ENCODE measurements at places on chromosomes 16 and 17.

DNA sequence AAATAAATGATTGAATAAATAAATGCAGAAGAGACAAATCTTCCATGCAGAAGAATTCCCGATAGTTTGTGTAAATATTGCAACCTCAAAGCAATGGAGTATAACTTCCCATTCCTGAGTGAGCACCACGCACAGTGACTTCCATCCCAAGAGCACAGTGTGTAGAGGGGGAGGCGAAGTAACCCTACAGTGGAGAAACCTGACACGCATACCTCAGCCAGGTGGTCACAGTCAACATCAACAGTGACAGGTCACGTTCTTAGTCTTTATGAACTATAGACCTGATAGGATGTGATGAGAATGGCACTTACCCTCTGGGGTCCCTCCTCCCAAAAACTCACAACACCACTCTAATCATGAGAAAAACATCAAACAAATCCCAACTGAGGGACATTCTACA lies 111.6 kb downstream of the DYNLRB2 start:
- DNase-seq = no peak

- DNase-seq = no peak
Measured at GRCh38 chr16:1746693-1747195, 24.6 kb downstream of the NME3 start.

- no peak for DNase-seq
Measured at GRCh38 chr16:77191259-77191969, 424 bp downstream of the MON1B start.

DNA sequence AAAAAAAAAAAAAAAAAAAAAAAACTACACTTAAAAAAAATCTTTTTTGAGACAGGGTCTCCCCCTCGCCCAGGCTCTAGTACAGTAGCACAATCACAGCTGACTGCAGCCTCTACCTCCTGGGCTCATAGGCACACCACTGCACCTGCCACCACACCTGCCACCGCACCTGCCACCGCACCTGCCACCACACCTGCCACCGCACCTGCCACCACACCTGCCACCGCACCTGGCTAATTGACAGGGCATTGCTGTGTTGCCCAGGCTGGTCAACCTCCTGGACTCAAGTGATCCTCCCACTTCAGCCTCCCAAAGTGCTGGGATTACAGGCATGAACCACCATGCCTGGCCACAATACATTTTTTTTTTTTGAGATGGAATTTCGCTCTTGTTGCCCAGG lies 17.6 kb upstream of the WDR45B start:
- DNase-seq = no peak

- no peak for DNase-seq
Measured at GRCh38 chr16:4303973-4304372, 11.9 kb upstream of the GLIS2 start.

- DNase-seq = no peak
Measured at GRCh38 chr16:62100651-62101050, 64.4 kb upstream of the CDH8 start.

GRCh38 chr17:48526608-48527546 lies 3.9 kb downstream of the HOXB1 start:
- no peak for DNase-seq

DNA sequence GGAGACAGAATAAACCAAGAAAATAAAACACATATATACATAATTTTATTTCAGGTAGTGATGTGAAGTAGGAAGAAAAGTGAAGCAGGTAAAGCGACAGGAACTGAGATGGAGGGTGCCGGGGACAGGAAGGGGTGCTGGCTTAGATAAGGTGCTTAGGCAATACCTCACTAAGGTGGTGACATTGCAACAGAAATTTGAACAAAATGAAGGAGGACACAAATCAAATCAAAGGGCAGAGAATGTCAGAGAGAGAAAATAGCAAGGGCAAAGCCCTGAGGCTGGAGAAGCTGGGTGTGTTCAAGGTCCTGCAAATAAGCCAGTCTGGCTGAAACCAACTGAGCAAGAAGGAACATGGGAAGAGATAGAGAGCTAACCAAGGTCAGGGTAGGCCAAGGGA lies 5.0 kb upstream of the CDYL2 start:
- DNase-seq = no peak

DNA sequence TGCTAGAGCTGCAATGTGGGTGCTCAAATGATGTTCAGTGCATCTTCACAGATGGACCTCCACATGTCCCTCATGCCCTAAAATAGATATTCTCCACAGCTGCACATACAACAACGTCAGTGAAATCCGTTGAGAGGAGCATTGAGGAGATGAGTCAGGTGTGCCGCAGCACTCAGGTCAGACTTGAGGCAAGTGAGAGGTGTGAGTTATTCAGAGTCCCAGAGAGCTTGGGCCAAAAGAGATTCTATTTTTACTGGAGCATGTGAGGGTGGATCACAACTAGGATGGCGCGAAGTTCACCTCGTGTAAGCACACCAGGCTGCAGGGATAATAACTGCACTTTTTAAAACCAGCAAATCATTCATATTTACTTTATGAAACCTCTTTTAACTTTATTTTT lies 645.3 kb downstream of the MAF start:
- no peak for DNase-seq

DNA sequence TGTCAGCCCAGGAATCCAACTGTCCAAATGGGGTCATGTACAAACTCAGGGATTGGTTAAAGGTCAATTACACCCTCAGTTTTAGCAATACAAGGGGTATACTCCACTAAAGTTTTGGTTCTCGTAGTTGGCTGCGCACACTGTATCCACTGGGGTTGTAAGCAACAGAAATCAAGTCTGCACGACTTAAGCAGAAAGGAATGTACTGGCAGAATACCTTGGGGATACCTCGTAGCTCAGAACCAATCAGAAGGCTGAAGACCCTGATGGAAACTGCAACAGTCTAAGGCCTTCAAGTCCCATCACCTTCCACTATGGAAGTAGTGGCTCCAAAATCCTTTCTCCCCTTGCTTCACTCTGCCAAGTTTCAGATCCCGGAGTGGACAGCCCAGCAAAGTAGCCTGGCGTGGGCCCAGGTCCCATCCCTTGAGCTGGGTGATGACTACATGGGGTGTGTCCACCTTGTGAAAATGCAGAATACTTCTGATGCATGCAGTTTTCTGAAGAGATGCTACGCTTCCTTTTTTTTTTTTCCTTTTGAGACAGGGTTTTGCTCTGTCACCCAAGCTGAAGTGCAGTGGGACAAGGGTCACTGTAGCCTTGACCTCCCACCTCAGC lies 21.1 kb upstream of the RPH3AL start:
- DNase-seq = no peak

DNA sequence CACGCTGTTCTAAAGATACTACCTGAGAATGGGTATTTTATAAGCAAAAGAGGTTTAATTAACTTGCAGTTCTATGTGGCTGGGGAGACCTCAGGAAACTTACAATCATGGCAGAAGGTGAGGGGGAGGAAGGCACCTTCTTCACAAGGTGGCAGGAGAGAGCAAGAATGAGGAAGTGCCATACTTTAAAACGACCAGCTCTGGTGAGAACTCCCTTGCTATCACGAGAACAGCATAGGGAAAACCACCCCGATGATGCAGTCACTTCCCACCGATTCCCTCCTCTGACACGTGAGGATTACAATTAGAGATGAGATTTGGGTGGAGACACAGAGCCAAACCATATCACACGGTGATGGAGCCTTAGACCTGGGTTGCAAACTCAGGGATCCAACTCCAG lies 317.5 kb upstream of the EEF2KMT start:
- no peak for DNase-seq

GRCh38 chr16:56013962-56014552 lies 138.9 kb upstream of the CES5A start:
- no peak for DNase-seq

- no peak for DNase-seq
Measured at GRCh38 chr17:9256751-9257629, 235.7 kb downstream of the NTN1 start.

- DNase-seq = no peak
Measured at GRCh38 chr16:89370601-89371000, 119.8 kb downstream of the ANKRD11 start.

- no peak for DNase-seq
Measured at GRCh38 chr17:2393954-2394749, 6.7 kb downstream of the MNT start.

DNA sequence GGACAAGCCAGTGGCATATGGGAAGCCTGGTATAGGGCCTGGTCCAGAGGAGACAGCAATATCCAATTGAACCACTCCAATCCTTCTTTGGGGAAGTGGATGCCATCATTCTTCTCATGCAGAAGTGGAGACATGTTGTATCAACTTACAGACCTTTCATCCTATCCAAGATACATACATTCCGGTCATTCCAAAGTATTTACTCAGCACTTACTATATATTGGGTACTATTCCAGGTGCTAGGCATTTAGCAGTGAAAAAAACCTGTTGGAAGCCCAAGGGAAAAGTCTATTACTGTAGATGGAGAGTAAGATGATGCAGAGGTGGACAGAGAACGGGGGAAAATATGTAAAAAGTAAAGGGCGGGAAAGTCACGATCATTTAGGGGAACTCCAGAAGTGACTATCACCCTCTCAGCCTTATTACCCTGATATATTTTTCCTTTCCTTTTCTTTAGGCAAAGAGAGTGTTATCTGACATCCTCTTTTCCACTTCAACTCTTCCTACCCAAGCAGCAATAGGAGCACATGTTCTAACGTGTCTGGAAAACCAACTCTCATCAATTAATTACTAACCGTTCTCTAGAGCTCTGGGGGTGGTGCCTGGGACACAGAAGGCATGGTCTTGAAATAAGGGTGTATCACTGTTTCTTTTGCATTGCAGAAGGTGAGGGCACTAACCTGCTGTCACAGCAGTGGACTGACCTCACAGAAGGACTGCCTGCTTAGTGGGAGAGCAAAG lies 210.1 kb upstream of the MAF start:
- no peak for DNase-seq

DNA sequence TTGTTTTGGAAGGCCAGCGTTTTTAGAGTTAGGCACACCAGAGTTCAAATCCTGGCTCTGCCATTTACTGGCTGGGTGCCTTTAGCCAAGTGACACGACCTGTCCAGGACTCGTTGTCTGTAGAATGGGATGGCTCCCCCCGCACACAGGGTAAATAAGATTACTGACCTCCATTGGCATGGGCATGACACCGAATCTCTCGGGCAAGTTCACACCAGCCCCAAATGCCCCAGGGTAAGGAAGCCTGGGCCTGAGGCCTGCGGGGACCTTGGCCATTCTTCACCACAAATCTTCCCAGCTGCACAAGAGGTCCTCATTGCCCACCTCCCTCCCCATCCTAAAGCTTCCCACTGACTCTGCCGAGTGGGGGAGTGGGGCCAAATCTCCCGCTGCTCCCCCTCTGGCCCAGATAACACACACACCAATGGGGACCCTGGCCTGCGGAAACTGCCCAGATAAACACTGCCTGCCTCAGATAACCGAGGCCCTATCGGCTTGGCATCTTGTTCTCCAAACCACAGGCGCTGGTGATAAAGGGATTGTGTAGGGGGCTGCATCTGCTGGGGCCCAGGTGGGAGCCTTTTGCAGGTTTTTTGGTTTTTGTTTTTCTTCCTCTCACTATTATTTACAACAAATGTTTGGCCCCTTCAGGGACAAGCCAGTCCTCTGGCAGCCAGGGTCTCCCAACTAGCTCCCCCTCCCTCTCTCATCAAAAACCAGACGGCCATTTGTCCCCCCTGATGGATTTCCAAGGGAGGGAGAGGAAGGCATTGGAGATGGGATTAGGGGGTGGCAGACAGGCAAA lies 75.0 kb upstream of the LHX1 start:
- no peak for DNase-seq

DNA sequence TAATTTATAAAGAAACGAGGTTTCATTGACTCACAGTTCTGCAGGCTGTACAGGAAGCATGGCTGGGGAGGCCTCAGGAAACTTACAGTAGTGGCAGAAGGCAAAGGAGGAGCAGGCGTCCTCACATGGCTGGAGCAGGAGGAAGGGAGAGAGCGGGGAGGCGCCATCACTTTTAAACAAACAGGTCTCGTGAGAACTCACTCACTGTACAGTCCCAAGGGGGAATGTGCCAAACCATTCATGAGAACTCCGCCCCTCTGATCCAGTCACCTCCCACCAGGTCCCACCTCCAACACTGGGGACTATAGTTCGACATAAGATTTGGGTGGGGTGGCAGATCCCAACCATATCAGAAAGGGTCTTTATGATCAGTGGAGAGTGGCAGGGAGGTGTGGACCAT lies 392.4 kb upstream of the TNRC6C start:
- no peak for DNase-seq

DNA sequence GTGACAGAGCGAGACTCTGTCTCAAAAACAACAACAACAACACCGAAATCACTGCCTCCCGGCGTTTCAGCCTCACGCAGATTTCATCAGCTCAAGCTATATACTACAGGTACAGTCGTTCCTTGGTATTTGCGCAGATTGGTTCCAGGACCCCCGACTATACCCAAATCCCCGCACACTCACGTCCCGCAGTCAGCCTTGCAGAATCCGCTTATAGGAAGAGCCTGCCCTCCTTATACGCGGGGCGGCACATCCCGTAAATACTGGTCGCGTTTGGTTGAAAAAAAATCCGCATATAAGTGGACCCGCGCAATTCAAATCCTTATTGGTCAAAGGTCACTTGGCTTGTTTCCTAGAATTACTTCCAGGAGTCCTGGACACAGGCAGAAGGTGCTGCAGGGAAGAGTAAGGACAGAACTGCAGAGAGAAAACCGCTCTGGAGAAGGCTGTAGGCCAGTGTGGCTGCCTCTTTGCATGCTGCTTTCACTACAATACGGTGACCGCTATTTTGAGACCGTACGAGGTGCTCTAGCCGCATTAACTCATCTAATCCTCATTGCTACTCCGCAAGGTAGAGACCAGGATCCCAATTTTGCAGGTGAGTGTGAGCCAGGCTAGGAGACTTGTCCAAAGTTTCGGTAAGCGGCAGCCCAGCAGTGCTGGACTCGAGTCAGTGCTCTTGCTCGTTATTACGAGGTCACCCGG lies 718 bp downstream of the NDUFAB1 start:
- no peak for DNase-seq

DNA sequence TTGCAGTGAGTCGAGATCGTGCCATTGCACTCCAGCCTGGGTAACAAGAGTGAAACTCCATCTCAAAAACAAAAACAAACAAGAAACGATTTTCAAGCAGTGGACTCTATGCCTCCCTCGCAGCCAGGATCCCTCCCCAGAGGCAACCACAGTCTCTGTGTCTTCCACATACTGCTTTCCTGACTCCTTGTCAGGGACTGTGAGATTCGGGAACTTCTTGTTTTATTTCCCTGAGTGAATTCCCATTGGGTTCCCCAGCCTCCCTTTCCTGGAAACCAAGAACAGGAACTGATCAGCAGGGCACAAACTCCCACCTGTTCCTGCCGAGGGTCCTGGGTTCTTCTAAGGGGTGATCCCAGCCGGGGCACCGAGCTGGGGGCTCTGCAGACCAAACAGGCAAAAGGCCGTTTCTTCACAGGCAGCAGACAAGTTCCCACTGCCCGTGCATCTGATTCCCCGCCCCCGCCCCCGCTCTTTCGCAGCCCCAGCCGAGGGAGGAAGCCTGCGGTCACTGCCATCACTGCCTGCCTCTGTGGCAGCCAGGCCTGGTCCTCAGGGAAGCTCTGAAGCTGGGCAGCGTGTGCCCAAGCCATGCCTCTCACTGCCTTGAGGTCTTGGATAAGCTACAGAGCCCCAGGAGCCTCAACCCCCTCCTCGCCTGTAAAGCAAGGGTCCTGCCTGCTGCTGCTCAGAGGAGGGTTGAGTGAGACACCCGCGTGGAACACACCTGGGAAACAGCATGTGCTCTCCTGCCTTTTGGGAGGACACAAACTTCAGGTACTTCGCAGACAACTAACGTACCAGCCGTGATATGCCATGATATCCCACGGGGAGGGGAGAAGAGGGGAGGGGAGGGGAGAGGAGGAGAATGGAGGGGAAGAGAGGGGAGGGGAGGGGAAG lies 5.5 kb upstream of the PIEZO1 start:
- no peak for DNase-seq

Data from stimulated activated CD8-positive, alpha-beta memory T cell treated with anti-CD3 and anti-CD28 coated beads, Interleukin-4, amount 100 ng/mL, for 1 hour (primary cell).